ENCODE measurements at places on chromosomes 11 and 22. TPM values are rescaled to one million over a fixed set of nuclear protein-coding genes. Genes with fewer than 3 reads are reported as not detected.

Gene SMARCB1
- polyA plus RNA-seq: 215 TPM

Gene MAP6
- polyA plus RNA-seq: 13.1 TPM

Gene DENND5A
- polyA plus RNA-seq: 110 TPM

Gene EIF4ENIF1
- 39.9 TPM for polyA plus RNA-seq

Gene GRAP2
- 0.13 TPM for polyA plus RNA-seq

Gene FOLR1
- polyA plus RNA-seq: not detected

Gene SMIM38
- 0.13 TPM for polyA plus RNA-seq

Gene CEND1
- polyA plus RNA-seq: 3.6 TPM

Gene PHF21B
- polyA plus RNA-seq: 0.96 TPM

Gene MPPED2
- polyA plus RNA-seq: 0.05 TPM

Gene RAD9A
- polyA plus RNA-seq: 21.5 TPM

Gene CNGA4
- polyA plus RNA-seq: 0.08 TPM

Gene MOGAT2
- polyA plus RNA-seq: not detected

Gene OR52E2
- polyA plus RNA-seq: not detected

Gene BCO2
- 1.2 TPM for polyA plus RNA-seq

Gene KCNQ1OT1
- 0.05 TPM for polyA plus RNA-seq

Gene SCGB1C1
- polyA plus RNA-seq: not detected

Gene CCDC87
- polyA plus RNA-seq: 0.06 TPM

Gene TRIM51
- not detected for polyA plus RNA-seq

Gene CCDC81
- 0.49 TPM for polyA plus RNA-seq

Gene ZNF408
- polyA plus RNA-seq: 5.9 TPM

Gene OR8G5
- not detected for polyA plus RNA-seq

Gene CBLIF
- polyA plus RNA-seq: not detected

Gene MEI1
- not detected for polyA plus RNA-seq

Gene VSTM5
- 0.12 TPM for polyA plus RNA-seq

Gene INPP5J
- polyA plus RNA-seq: 3.2 TPM

Gene IL10RA
- polyA plus RNA-seq: 0.05 TPM

Gene C22orf31
- polyA plus RNA-seq: not detected

Gene C22orf15
- 2.5 TPM for polyA plus RNA-seq

All from SK-N-SH (cell line).